Activated naive CD8-positive, alpha-beta T cell treated with anti-CD3 and anti-CD28 coated beads for 36 hours (primary cell): ENCODE measurements at places on chromosomes 12 and 14. TPM values are rescaled to one million over a fixed set of nuclear protein-coding genes. Genes with fewer than 3 reads are reported as not detected.

DNA sequence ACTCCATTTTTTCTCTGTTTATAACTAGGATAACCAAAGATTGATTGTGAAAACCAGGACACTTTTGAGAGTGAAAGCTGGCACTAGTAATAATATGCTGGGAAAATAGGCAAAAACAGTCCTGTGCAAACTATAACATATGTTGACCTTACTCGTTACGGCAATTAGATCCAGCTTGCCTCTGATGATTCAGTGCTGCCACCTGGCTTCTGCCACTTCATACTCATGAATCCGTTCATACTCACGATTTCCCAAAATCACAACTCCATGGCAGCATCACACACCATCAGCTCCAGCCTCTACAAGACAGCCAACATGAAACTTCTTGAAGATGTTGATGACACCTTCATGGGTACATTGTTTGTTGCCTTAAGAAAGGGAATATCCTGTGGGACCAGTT is 49.1 kb upstream of the CAND1 start:
- no peak overlapping the region for H3K4me3 ChIP-seq
- no peaks in the 10 kb centered on the region for H3K36me3 ChIP-seq

- no peak overlapping the region for H3K4me3 ChIP-seq
- H3K27ac ChIP-seq: no peak overlapping the region
- no peaks in the 10 kb centered on the region for H3K27me3 ChIP-seq
- peaks cover 2% of the 10 kb centered on the region for H3K4me1 ChIP-seq
- peaks cover 35% of the 10 kb centered on the region for H3K36me3 ChIP-seq
Measured at GRCh38 chr14:65057695-65058094, 44.6 kb downstream of the MAX start.

GRCh38 chr14:63603749-63604277 is 37.9 kb downstream of the WDR89 start:
- peaks cover 15% of the 10 kb centered on the region for H3K4me1 ChIP-seq
- H3K36me3 ChIP-seq: peaks cover 49% of the 10 kb centered on the region
- peak overlapping the region; percentile 30 for H3K27ac ChIP-seq
- no peak overlapping the region for H3K4me3 ChIP-seq
- no peaks in the 10 kb centered on the region for H3K27me3 ChIP-seq

PRIM1 gene
- 95.4 TPM for total RNA-seq

GRCh38 chr14:104576232-104576969 is 3.2 kb upstream of the C14orf180 start:
- no peak overlapping the region for H3K27ac ChIP-seq
- no peaks in the 10 kb centered on the region for H3K4me1 ChIP-seq
- no peak overlapping the region for H3K4me3 ChIP-seq
- no peaks in the 10 kb centered on the region for H3K27me3 ChIP-seq
- DNase-seq: no peak
- no peaks in the 10 kb centered on the region for H3K36me3 ChIP-seq

DNA sequence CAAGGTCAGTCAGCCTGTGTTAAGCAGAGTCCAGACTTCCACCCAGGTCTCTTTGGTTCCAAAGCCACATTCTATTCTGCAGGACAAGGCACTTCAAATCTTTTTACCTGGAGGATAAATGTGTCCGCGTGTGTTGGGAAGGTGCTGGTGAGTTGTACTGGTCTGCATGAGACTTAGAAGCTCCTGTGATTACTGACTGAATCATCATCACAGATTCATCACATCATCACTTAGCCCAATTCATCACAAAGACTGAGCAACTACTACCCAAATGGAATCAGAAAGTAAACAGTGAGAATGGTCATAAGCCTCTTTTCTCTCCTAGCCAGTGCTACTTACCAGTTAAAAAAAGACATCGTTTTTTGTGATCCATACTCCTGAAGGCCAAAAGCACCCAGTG is 5.3 kb downstream of the SLC15A5 start:
- no peaks in the 10 kb centered on the region for H3K27me3 ChIP-seq
- H3K4me1 ChIP-seq: no peaks in the 10 kb centered on the region

PRPF40B gene
- 8.5 TPM for total RNA-seq

RFLNA gene
- total RNA-seq: not detected

- DNase-seq: no peak
- H3K27ac ChIP-seq: peak overlapping the region; percentile 98
- H3K4me1 ChIP-seq: peaks cover 35% of the 10 kb centered on the region
- H3K36me3 ChIP-seq: peaks cover 13% of the 10 kb centered on the region
- H3K27me3 ChIP-seq: no peaks in the 10 kb centered on the region
Measured at GRCh38 chr12:92927436-92928281, 1.4 kb downstream of the EEA1 start.

GRCh38 chr14:101960225-101960624 is 4.1 kb upstream of the DYNC1H1 start:
- no peak overlapping the region for H3K4me3 ChIP-seq
- DNase-seq: no peak
- H3K36me3 ChIP-seq: no peaks in the 10 kb centered on the region
- no peak overlapping the region for H3K27ac ChIP-seq
- peaks cover 5% of the 10 kb centered on the region for H3K27me3 ChIP-seq

GRCh38 chr12:15088105-15088504 is 115.3 kb downstream of the PDE6H start:
- H3K27me3 ChIP-seq: no peaks in the 10 kb centered on the region
- H3K36me3 ChIP-seq: no peaks in the 10 kb centered on the region
- no peaks in the 10 kb centered on the region for H3K4me1 ChIP-seq
- DNase-seq: no peak
- H3K27ac ChIP-seq: no peak overlapping the region
- no peak overlapping the region for H3K4me3 ChIP-seq

- no peak for DNase-seq
- H3K4me3 ChIP-seq: no peak overlapping the region
- no peaks in the 10 kb centered on the region for H3K4me1 ChIP-seq
Measured at GRCh38 chr12:46946137-46946536, 120.3 kb upstream of the SLC38A4 start.

DNA sequence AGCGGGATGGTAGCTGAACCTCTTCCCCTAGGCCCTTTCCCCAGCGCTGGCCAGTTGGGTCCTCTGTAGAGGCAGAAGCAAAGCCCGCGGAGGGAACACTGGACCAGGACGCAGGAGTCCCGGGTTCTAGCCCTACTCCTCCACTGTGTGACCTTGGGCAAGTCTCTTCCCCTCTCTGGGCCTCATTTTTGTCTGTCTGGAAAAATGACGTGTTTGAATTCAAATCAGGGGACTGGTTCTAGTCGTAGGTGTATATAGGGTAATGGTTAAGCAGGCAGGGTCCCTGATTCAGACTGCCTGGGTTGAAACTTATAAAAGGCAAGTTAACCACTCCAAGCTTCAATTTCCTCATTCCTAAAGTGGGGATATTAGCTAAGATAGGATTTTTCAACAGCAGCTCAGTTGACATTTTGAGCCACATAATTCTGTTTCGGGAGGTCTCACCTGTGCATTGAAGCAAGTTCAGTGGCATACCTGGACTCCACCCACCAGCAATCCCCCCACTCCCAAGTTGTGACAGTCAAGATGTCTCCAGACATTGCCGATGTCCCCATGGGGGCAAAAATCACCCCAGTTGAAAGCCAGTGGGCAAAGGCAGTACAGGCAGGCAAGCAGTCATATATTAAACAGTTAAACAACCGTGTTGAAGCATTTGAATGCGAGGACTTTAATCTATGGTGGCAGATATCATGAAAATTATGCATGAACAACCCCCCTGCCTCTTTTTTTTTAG is 899 bp downstream of the TPCN1 start:
- peak overlapping the region; percentile 97 for H3K4me3 ChIP-seq
- DNase-seq: peak; percentile 36
- peaks cover 8% of the 10 kb centered on the region for H3K27me3 ChIP-seq
- H3K4me1 ChIP-seq: peaks cover 31% of the 10 kb centered on the region

DNA sequence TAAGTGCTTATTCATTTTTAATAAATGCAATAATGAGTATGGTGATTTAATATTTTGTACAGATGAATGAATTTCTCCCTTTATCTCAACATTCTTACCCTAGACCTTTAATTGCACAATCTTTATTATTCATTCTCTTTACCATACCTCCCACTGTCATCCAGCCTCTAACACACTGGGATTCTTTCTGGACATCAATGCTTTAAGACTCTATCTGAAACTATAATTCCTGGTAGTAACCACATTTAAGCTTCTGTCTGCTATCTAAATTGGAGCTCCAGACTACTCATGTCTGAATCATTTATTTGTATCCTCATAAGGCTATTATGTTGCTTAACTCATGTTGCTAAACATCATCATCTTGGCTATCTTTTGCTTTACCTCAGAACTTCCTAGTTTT is 270.2 kb downstream of the ALG10B start:
- H3K27ac ChIP-seq: no peak overlapping the region
- no peaks in the 10 kb centered on the region for H3K27me3 ChIP-seq
- no peaks in the 10 kb centered on the region for H3K4me1 ChIP-seq
- no peaks in the 10 kb centered on the region for H3K36me3 ChIP-seq

DNA sequence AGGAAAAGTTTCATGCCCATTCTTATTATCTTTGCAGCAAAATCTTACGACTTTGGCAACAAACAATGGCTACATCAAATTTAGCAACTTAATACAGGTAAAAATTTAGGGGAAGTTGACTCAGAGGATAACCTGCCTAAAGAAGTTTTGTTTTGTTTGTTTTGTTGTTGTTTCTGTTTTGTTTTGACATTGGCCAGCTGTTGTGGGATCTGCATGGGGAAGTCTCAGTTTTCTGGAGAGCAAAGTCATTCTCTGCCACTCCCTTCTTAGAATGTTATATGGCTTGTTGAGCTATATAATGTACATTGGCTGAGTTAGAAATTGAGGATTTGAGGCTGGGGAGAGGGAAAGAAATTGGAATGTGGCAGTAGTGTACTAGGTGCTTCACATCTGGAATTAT is 109.5 kb downstream of the NT5DC3 start:
- no peaks in the 10 kb centered on the region for H3K4me1 ChIP-seq
- DNase-seq: no peak
- H3K27me3 ChIP-seq: peaks cover 11% of the 10 kb centered on the region
- H3K36me3 ChIP-seq: no peaks in the 10 kb centered on the region
- no peak overlapping the region for H3K27ac ChIP-seq

GRCh38 chr14:61428261-61428660 is 106.9 kb downstream of the PRKCH start:
- no peak overlapping the region for H3K4me3 ChIP-seq
- H3K27ac ChIP-seq: peak overlapping the region; percentile 83
- peaks cover 63% of the 10 kb centered on the region for H3K36me3 ChIP-seq
- DNase-seq: no peak
- H3K27me3 ChIP-seq: no peaks in the 10 kb centered on the region

DNA sequence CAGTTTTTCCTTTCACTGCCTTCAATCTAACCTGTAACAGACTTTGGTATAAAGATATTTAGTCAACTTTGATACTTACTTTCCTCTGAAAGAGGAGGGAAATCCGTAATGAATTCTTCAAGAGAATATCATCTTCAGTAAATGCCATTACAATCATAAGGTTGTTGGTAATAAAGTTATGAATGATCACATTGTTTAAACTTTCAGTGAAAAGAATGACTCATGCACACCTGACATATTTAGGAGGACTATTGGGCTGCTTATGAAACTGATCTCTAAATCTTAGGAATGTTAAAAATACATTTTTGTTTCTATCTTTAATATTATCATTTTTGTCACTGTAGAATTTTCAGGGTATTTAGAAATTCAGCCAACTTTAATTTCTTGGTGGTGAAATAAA is 474.7 kb downstream of the SLC16A7 start:
- H3K27me3 ChIP-seq: no peaks in the 10 kb centered on the region
- no peak overlapping the region for H3K27ac ChIP-seq
- no peaks in the 10 kb centered on the region for H3K36me3 ChIP-seq
- H3K4me3 ChIP-seq: no peak overlapping the region
- DNase-seq: no peak

GRCh38 chr12:34387711-34388635 is 365.7 kb downstream of the ALG10 start:
- H3K27ac ChIP-seq: no peak overlapping the region
- H3K36me3 ChIP-seq: no peaks in the 10 kb centered on the region
- no peak for DNase-seq
- H3K4me1 ChIP-seq: no peaks in the 10 kb centered on the region
- no peak overlapping the region for H3K4me3 ChIP-seq

GRCh38 chr12:107526555-107527180 is 158.9 kb upstream of the PWP1 start:
- DNase-seq: no peak
- peaks cover 15% of the 10 kb centered on the region for H3K36me3 ChIP-seq

HHIPL1 gene
- total RNA-seq: 0.02 TPM

DNA sequence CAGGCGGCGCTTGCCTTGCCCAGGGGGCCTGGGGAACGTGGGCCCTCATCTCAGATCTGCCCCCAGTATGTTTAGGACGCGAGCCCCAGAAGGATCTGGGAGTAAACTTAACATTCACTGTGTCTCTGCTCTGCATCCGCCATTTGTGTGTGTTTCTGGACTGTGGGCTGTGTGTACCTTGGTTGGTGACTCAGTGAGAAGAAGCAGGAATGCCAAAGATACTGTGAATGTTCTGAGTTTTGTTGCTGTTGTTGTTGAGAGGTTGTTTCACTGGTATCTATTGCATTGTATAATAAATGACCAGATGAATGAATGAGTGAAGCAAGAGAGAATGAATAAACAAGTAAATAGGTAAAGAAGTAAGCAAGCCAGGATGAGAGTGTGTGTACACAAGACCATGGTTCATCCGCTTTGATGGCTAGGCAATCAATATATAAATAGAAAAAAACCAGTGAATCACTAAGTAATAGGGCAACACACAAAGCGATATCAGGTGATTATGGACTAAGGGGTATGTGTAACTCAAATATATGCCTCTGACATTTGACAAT is 20.5 kb downstream of the MEG3 start:
- H3K4me3 ChIP-seq: no peak overlapping the region
- peaks cover 7% of the 10 kb centered on the region for H3K4me1 ChIP-seq
- no peaks in the 10 kb centered on the region for H3K36me3 ChIP-seq
- no peak overlapping the region for H3K27ac ChIP-seq
- DNase-seq: no peak

GRCh38 chr12:45232146-45232755 is 16.4 kb downstream of the ANO6 start:
- DNase-seq: no peak
- H3K27me3 ChIP-seq: no peaks in the 10 kb centered on the region
- H3K4me3 ChIP-seq: no peak overlapping the region
- H3K27ac ChIP-seq: peak overlapping the region; percentile 42
- H3K4me1 ChIP-seq: peaks cover 48% of the 10 kb centered on the region
- peaks cover 29% of the 10 kb centered on the region for H3K36me3 ChIP-seq

- H3K4me3 ChIP-seq: no peak overlapping the region
- no peaks in the 10 kb centered on the region for H3K36me3 ChIP-seq
- no peak overlapping the region for H3K27ac ChIP-seq
- H3K4me1 ChIP-seq: no peaks in the 10 kb centered on the region
- DNase-seq: no peak
- no peaks in the 10 kb centered on the region for H3K27me3 ChIP-seq
Measured at GRCh38 chr12:52769946-52770345, 7.2 kb downstream of the KRT76 start.

GRCh38 chr14:103746701-103747100 is 31.1 kb downstream of the ZFYVE21 start:
- no peaks in the 10 kb centered on the region for H3K27me3 ChIP-seq
- H3K4me3 ChIP-seq: no peak overlapping the region
- H3K36me3 ChIP-seq: peaks cover 5% of the 10 kb centered on the region
- DNase-seq: no peak

C1R gene
- total RNA-seq: 2.5 TPM

LPAR5 gene
- total RNA-seq: 7.3 TPM
